ENCODE measurements at places on chromosomes 6 and 20. TPM values are rescaled to one million over a fixed set of nuclear protein-coding genes. Genes with fewer than 3 reads are reported as not detected.

- no peak for DNase-seq
These were observed 460 bp downstream of the PLAGL1 start for GRCh38 chr6:144007478-144008119.

DNA sequence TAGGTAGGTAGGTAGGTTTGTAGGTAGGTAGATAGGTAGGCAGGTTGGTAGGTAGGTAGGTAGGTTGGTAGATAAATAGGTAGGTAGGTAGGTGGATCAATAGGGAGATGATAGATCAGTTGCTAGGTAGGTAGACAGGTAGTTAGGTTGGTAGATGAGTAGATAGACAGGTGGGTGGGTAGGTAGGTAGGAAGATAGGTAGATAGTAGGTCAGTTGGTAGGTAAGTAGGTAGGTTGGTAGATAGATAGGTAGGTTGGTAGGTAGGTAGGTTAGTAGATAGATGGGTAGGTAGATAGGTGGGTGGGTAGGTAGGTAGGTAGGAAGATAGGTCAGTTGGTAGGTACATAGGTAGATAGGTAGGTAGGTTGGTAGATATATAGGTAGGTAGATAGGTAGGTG is 72.0 kb upstream of the PDE10A start:
- no peak for DNase-seq

- no peak for DNase-seq
These were observed 31.8 kb upstream of the EMILIN3 start for GRCh38 chr20:41398408-41398807.

- DNase-seq = no peak
These were observed 125.9 kb downstream of the PDSS2 start for GRCh38 chr6:107333491-107333890.

IMPG1 gene
- not detected for total RNA-seq
